ENCODE measurements at places on chromosomes 3 and 15.

GRCh38 chr3:126837773-126838172 lies 133.7 kb downstream of the CHCHD6 start:
- no peak for DNase-seq

DNA sequence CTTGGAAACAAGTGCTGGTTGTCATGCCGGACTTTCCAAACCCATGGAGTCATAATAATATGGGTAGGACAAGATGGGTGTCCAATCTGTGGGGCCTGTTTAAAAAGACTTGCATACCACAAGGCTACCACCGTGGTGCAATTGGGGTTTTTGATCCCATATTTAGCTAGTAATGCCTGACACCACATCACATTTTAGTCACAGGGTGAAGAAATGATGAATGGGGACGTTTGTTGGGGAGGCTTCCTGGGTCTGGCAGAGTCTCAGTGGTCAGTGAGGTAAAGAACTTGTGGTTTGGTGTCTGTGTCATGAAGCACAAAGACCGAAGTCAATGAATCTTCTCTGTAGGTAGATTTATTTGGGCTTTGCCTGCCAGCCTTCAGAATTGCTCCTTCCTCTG lies 31.0 kb downstream of the P3H2 start:
- DNase-seq = no peak

- no peak for DNase-seq
Observed at GRCh38 chr15:36438499-36438898, 140.9 kb upstream of the CDIN1 start.

DNA sequence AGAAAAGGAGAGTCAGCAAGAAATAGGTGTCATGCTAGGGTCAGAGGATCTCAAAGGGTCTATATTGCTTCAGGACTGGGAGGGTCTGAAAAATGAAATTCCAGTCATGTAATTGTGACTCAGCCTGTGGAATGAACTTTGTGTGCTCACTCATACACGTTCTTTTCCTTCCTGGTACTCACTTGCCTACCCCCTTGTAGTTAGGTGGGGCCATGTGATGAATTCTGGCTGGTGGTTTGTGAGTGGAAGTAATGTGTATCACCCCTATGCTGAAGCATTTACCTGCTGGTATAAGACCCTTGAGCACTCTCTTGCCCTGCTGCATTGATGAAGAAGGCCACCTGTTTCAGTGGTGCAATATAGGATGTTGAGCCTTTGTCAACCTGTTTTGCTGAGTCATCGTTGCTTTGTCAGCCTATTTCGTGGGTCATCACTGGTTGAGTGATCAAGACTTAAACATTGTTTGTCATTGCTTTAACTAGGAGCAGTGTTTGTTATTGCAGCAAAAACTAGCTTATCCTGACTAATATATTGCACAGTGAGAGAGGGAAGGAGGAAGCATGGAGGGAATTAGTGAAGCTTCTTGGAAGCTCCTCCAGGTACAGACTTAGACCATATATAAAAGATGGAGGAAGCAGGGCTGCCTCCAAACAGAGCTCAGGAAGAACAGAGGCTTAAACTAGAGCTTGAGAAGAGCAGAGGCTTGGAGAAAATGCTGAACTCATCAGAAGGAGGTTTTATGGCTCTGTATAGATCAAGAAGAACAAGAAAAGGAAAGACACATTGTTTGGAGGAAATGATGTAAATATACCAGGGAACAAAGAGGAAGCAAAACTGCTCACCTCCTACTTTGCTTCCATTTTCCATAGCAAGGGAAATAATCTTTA lies 28.9 kb downstream of the TLNRD1 start:
- no peak for DNase-seq

DNA sequence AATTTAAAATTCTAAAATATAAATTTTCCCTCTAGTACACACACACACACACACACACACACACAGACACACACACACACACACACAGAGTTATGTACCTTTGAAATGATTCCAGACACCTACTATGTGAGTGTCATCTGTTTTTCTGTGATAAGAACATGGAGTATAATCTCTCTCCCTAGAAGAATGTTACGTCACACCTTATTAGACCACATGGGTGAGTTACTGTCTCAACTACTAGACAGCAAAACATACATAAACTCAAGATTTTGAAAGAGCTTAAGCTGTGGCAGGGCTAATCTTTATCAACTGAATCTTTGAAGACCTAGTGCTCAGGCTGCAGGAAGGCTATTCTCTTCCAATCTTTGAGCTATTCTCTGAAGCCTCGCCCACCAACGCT lies 385.9 kb upstream of the BCHE start:
- DNase-seq = no peak

DNA sequence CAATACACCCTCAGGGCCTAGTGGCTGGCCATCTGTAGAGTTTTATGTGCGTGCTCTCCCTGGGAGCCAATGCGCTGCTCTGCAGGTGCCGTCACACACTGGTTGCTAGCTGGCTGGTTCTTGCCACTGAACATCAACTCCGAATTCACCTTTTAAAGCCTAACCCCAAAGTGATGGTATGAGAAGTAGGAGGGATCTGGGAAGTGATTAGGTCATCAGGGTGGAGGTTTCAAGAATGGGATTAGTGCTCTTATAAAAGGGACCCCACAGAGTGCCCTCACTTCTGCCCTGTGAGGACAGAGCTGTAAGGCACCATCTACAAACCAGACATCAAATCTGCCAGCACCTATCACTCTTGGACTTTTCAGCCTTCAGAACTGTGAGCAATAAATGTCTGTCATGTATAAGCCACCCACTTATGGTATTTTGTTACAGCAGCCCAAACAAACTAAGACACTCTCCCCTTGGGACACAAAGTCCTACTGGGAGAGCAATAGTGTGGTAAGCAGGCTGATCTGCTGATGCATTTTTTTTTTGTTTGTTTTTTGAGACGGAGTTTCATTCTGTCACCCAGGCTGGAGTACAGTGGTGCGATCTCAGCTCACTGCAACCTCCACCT lies 20.3 kb downstream of the RGMA start:
- no peak for DNase-seq

- DNase-seq = no peak
Observed at GRCh38 chr3:141049681-141050080, 1.5 kb upstream of the SPSB4 start.

GRCh38 chr3:159978353-159978752 lies 10.3 kb upstream of the IL12A start:
- no peak for DNase-seq

GRCh38 chr15:64337761-64338160 lies 18.2 kb downstream of the CSNK1G1 start:
- DNase-seq = no peak

DNA sequence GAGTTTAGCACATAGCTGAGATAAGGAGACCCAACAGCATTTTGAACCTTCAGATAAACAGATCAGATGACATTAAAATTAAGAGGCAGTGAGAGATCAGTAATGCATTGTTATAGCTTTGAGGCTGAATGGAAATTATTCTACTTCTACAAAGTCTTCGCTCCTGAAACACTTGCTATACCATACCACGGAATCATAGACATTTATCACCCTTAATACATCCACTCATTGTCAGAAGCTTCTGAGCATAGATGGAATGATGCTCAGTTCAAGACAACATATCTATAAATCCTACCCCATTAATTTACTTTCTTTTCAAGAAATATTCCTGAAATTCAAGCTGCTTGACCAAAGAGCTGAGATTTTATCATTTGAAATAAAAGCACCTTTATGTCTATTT lies 266.7 kb downstream of the C3orf38 start:
- no peak for DNase-seq

- no peak for DNase-seq
Observed at GRCh38 chr3:164918905-164919304, 159.4 kb downstream of the SI start.

DNA sequence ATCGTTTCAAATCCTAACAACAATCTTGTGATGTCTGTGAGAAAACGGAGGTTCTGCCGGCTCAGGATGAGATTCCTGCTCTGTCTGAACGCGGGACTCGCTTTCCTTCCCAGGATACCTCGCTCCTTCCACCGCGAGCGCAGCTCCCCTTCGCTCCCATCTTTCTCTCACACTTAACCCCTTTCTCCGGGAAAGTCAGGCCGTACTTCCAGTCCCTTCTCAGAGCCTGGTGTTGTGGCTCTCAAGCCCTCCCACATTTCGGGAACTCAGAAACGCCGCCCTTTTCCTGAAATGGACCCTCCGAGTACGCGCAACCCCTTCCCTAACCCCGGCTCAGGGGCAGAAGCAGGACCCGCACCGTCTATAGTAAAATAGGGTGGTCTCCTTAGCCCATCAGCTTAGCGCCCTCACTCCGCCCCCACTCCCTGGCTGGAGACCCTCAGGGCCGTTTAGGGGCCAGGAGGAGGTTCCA lies 378 bp upstream of the FEM1B start:
- DNase-seq = no peak

DNA sequence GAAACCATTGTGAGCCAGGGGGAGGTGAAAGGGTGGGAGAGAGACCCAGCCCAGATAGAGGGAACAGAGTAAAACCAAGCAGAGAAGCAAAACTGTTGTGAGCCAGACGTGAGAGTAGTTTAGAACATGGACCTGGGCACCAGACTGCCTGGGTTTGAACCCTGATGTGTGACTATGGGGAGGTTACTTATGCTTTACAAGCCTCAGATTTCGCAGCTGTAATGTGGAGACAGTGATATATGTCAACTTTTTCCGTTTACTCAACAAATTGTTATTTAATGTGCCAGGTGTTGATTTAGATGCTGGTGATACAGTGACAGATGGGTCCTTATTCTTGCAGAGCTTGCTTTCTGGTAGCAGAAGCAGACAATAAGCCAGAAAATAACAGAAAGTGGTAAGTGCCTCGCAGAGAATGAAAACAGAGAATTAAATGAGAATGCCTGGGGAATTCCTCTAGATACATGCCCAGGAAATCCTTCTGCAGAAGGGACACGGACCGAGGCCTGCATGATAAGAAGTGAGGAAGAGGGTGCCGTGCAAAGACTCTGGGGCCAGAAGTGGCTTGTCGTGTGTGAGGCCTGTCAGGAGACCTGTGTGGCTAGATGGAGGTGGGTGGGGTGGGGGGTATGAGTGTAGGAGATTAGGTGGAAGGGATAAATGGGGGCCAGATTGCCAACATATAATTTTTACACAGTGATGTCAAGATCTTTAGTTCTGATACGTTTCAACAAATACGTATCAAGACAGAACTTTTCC lies 15.0 kb downstream of the KAT2B start:
- DNase-seq = no peak

DNA sequence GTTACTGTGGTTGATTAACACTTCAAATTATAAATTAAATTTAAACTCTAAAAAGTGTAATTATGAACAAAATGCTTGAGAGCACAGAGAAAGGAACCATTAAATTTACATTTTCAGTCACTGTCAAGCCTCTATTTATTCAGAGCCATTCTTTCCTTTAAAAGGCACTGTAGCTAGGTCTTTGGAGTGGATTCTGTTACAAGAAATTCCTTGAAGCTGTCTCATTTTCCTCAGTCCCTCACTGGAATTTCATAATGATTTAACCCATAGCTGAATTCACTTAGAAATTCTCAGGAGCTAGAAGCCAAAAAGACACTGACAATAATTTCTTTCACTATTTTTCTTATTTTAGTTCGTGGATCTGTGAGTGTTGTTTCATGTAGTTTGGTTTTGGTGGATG lies 81.2 kb upstream of the TCF12 start:
- peak; percentile 19 for DNase-seq

- DNase-seq = peak; percentile 33
Observed at GRCh38 chr3:133930341-133930933, 34.8 kb upstream of the RAB6B start.

DNA sequence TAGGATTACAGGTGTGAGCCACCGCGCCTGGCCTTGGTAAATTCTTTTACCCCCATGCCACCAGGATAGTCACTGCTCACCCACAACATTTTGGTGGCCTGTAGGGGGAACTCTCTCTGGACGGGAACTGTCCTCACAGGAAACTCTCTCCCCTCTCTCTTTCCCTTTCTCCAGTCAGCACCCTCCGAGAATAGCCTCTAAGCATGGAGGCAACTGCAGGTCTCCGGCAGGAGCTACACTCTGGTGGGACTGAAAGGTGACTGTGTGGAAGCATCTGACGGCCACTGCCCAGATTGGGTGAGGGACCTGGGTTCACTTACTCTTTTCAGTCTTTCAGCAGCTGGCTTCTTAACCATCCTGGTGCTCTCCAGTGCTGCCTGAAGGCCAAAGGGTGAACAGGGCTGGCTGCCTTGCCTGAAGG lies 21.3 kb downstream of the TRANK1 start:
- no peak for DNase-seq

- DNase-seq = no peak
Observed at GRCh38 chr15:76664895-76665294, 240.2 kb downstream of the SCAPER start.

DNA sequence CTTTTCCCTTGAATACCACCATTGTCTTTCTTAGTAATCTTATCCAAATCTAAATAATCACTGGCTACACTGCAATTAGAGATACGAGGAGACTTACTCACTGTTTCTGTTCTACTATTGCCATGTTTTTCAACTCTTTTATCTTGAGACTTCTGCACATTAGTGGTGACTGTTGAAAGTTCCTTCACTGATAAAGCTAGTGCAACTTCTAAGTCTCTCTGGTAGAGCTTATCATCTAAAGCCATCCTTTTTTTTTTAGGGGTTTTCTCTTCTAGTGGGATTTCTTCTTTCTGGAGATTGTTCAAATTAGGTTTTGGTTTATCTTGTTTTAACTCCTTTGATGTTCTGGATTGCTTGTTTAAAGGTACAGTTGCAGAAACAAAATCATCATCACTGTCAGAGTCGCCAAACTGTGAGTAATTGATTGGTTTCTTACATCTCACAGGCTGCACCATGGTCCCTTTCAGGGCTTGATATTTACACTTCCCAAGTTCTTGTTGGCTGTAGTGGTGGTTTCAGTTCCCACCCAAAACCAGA lies 37.7 kb downstream of the NCK1 start:
- DNase-seq = no peak

DNA sequence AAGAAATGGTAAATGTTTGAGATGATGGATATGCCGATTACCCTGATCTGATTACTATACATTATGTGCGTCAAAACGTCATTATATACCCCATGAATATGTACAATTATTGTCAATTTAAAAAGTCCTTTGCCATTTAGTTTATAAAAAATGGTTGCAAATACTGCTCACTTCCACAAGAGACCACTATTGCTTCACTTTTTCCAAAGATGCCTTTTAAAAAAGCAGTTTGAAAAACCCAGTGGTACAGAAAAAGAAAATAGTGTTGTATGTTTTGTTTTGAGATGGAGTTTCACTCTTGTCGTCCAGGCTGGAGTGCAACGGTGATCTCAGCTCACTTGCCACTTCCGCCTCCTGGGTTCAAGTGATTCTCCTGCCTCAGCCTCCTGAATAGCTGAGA lies 39.3 kb downstream of the EDEM1 start:
- DNase-seq = peak; percentile 7

GRCh38 chr3:43361077-43361476 lies 74.7 kb downstream of the SNRK start:
- no peak for DNase-seq
